ENCODE measurements at places on chromosomes 13 and 19. TPM values are rescaled to one million over a fixed set of nuclear protein-coding genes. Genes with fewer than 3 reads are reported as not detected.

DNA sequence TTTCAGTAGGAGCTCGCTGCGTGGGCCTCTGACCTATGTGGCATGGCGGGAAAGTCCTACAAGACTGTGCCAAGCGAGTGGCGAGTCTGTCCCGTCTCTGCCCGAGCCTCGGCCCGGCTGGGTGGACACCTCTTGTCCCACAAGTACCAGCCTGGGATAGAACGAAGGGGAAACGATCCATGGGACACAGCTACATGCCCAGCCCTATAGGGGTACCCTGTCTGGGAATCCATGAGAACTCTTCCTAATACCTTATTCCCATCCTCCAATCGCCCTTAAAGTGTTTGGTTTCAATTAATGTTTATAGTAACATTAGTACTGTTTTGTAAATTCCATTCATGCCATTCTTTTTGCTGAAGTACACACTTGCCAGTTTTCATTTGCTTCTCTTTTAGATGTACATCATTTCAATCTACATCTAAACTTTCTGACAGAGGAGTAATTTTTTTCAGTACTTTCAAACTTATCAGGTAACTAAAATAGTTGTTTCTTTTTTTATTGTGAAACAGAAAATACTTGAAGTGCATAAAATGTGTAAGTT, 667 bp upstream of the ZNF790 start:
- no peak for DNase-seq
- H3K27ac ChIP-seq = peak overlapping the region; percentile 58
- peaks cover 42% of the 10 kb centered on the region for H3K36me3 ChIP-seq
- H3K27me3 ChIP-seq = no peaks in the 10 kb centered on the region
- H3K4me3 ChIP-seq = no peak overlapping the region

DNA sequence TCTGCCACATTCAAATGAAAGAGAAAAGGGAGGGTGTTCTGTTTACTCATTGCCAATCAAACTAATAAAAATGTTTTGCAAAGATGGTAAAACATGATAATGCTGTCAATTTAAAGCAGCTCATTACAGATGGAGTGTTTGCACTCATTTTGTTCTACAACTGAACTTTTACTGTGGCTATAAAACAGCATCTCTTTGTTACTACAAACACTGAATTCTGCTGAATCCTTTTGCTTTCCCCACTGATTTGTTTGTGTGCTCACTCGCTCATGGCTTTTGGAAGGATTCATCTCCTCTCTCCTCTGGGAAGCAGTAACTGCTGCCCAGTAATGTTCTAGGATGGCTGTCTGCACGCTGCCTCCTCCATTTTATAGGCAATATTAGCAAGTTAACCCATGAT, 434.5 kb downstream of the PCDH9 start:
- no peak overlapping the region for H3K27ac ChIP-seq
- H3K36me3 ChIP-seq = no peaks in the 10 kb centered on the region
- H3K27me3 ChIP-seq = no peaks in the 10 kb centered on the region
- H3K4me3 ChIP-seq = no peak overlapping the region

- no peak for DNase-seq
- H3K4me3 ChIP-seq = no peak overlapping the region
- H3K27me3 ChIP-seq = peaks cover 4% of the 10 kb centered on the region
- H3K4me1 ChIP-seq = peaks cover 73% of the 10 kb centered on the region
- H3K27ac ChIP-seq = no peak overlapping the region
- H3K36me3 ChIP-seq = peaks cover 88% of the 10 kb centered on the region
Observed at GRCh38 chr13:30746791-30747190, 11.4 kb downstream of the ALOX5AP start.

DNA sequence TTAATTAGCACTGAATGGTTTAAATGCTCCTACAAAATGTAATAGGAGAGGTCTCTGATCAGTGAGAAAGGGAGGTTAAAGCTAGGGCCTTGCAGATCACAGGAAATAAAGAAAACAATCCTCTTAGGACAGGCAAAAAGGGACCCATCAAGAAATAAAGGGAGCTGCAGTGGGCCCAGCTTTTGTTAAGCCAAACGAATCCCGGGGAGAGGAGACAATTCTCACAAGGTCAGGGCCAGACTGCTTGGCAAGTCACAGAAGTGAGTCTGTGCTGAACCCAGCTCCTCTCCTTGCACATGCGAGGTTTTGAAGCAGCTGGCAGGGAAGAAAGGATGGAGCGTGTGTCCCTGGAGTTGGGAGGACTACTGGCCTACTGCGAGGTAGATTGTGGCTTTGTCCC, 285.8 kb downstream of the COG6 start:
- no peak overlapping the region for H3K27ac ChIP-seq
- DNase-seq = no peak
- peaks cover 13% of the 10 kb centered on the region for H3K4me1 ChIP-seq
- no peaks in the 10 kb centered on the region for H3K36me3 ChIP-seq
- H3K4me3 ChIP-seq = no peak overlapping the region

DNA sequence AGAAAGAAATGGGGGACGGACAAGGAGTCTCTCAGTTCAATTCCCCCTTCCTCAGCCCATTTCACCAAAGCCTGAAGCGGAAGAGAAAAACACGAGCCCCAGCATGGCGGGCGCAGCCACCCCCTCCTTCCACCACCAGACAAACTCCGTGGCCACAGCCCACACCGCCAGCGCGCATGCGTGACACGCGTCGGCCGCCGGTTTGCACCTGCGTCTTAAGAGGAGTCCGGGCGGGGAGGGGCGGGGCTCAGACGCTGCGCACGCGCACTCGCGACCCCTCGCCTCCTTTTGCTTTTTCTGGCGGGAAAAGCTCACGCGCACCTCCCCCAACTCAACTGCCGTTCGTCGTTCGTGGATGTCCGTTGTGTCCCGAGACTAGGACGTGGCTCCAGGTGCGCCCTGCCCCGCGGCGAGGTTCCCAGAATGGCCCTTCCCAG, at the start of gene KASH5:
Gene KASH5 (plus strand): TSS at position 314 of the 437 bp plus-strand sequence. CDS start 2,635 bp downstream, outside the sequence.
- DNase-seq = peak; percentile 80
- no peak within 1 kb of the TSS for H3K4me3 ChIP-seq
- peak within 1 kb of the TSS; percentile 72 for H3K27ac ChIP-seq
- no peaks in the 10 kb centered on the region for H3K36me3 ChIP-seq
- H3K27me3 ChIP-seq = peaks cover 5% of the 10 kb centered on the region

DNA sequence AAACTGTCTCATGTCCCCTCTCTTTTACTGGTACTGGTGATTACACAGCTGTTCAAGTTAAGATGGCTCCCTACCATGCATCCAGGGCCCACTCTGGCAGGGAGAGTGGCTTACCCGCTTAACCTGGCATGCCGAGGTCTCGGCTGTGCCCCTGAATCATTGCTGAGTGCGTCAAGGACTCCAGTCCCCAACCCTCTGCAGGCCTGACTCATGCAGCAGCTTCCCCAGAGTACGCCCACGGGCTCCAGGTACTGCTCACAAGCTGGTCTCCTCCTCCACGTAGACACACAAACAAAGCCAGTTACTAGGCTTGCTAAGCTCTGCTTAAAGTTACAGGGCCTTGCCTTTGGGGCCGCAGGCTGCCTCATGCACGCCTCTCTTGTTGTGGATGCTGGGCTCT, 447.4 kb downstream of the COG6 start:
- no peak overlapping the region for H3K27ac ChIP-seq
- H3K4me3 ChIP-seq = no peak overlapping the region
- peaks cover 21% of the 10 kb centered on the region for H3K4me1 ChIP-seq
- H3K27me3 ChIP-seq = no peaks in the 10 kb centered on the region
- peaks cover 14% of the 10 kb centered on the region for H3K36me3 ChIP-seq

GRCh38 chr19:58409010-58409790, 751 bp downstream of the ZNF584 start:
- H3K4me1 ChIP-seq = peaks cover 33% of the 10 kb centered on the region
- H3K27ac ChIP-seq = peak overlapping the region; percentile 68
- H3K36me3 ChIP-seq = peaks cover 15% of the 10 kb centered on the region
- no peaks in the 10 kb centered on the region for H3K27me3 ChIP-seq

DNA sequence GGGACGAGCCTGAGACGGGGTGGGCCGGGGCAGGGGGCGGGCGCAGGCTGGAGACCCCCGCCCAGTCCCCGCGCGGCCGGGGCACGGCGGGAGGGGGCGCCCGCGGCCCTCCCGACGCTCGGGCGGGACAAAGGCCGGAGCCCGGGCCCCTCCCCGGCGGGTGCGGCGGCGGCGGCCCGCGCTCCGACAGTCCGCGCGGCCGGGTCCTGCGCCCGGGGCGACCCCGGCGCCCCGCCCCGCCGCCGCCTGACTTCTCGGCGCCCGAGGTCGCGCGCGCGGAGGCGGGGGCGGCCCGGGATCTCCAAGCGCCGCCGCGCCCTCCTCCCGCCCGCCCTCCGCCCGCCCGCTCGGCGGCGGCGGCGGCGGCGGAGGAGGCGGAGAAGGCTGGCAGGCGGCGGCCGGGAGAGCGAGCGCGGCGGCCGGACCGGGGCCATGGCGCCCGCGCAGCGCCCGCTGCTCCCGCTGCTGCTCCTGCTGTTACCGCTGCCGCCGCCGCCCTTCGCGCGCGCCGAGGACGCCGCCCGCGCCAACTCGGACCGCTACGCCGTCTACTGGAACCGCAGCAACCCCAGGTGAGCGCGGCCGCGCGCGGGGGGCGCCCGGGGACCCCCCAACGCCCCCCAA, at the start of gene EFNA2:
Gene EFNA2 (plus strand): TSS at position 137 of the 624 bp plus-strand sequence. CDS start 296 bp downstream, at position 433.
- H3K27me3 ChIP-seq = peaks cover 25% of the 10 kb centered on the region
- H3K4me1 ChIP-seq = peaks cover 10% of the 10 kb centered on the region
- H3K4me3 ChIP-seq = peak within 1 kb of the TSS; percentile 36
- H3K36me3 ChIP-seq = no peaks in the 10 kb centered on the region
- no peak for DNase-seq

GRCh38 chr19:12660980-12661379, 5.6 kb downstream of the MAN2B1 start:
- H3K27ac ChIP-seq = no peak overlapping the region
- H3K4me3 ChIP-seq = no peak overlapping the region
- no peak for DNase-seq
- H3K36me3 ChIP-seq = peaks cover 57% of the 10 kb centered on the region
- H3K4me1 ChIP-seq = peaks cover 22% of the 10 kb centered on the region
- no peaks in the 10 kb centered on the region for H3K27me3 ChIP-seq

- no peak for DNase-seq
- H3K36me3 ChIP-seq = no peaks in the 10 kb centered on the region
- H3K27ac ChIP-seq = no peak overlapping the region
- H3K27me3 ChIP-seq = no peaks in the 10 kb centered on the region
Observed at GRCh38 chr19:34244611-34245299, 9.6 kb upstream of the GARRE1 start.

GRCh38 chr13:77981281-77981881, 62.8 kb upstream of the EDNRB start:
- no peak overlapping the region for H3K27ac ChIP-seq
- DNase-seq = no peak
- H3K4me1 ChIP-seq = no peaks in the 10 kb centered on the region
- H3K4me3 ChIP-seq = no peak overlapping the region

DNA sequence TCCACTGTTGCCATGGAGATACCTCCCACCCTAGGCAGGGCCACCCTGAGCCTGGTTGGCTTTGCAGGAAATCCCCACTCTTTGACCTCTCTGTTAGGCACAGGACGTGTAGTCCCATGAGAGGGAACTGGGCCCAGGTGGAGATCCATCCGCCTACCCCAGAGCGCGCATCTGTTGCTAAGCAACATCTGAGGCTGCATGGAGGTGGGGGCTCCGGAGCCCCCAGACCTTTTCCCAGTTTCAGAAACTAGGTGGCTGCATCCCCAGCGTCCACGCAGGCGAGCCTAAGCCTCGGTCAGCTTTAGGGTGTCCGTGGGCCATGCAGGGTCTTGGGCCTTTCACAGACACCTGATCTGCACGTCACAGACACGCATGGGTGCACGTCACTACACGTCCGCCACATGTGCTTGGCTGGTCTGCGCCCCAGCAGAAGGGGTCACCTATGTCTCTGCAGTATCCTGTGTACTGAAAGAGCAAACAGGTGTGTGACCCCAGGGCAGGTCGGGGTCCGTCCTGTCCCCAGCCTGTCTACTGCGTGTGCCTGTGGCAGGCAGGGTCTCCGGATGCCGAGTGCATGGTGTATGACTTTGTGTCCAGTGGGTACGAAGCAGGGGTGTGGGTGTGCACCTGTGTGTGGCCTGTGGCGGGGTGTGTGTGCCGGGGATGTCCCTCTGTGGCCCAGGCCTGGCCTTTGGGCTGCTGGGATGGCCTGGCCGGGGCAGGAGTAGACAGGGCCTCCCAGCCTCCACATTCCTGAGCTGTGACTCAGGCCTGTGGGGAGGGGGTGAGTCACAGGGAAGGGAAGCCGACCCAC, 4.1 kb upstream of the CIRBP start:
- peaks cover 2% of the 10 kb centered on the region for H3K27me3 ChIP-seq
- peak overlapping the region; percentile 51 for H3K4me3 ChIP-seq
- peaks cover 61% of the 10 kb centered on the region for H3K4me1 ChIP-seq
- peak overlapping the region; percentile 81 for H3K27ac ChIP-seq
- H3K36me3 ChIP-seq = peaks cover 18% of the 10 kb centered on the region
- DNase-seq = no peak

DNA sequence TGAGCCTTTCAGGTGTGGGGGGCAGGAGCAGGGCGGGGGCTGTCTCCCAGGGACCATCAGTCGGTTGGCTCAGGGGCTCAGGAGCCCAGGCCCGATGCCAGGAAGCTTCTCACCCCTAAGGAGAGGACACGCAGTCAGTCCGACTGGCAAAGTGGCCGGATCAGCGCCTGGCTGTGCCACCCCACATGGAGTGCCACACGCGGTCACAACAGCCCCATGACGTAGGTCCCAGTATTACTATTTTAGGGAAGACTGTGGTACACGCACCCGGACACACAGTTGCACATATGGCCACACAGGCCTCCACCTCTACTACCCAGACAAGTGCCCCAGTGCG, 29.3 kb upstream of the GRTP1 start:
- H3K4me1 ChIP-seq = peaks cover 6% of the 10 kb centered on the region
- peaks cover 2% of the 10 kb centered on the region for H3K36me3 ChIP-seq
- H3K27me3 ChIP-seq = peaks cover 8% of the 10 kb centered on the region
- DNase-seq = no peak
- H3K4me3 ChIP-seq = peak overlapping the region; percentile 84

GRCh38 chr19:50712833-50713232, 6.8 kb downstream of the SHANK1 start:
- no peak overlapping the region for H3K4me3 ChIP-seq
- H3K4me1 ChIP-seq = peaks cover 22% of the 10 kb centered on the region
- no peaks in the 10 kb centered on the region for H3K36me3 ChIP-seq
- H3K27ac ChIP-seq = peak overlapping the region; percentile 44
- H3K27me3 ChIP-seq = peaks cover 34% of the 10 kb centered on the region

Gene UGGT2
- not detected for total RNA-seq

Gene HTR2A
- total RNA-seq = not detected

Gene TJP3
- total RNA-seq = 1.3 TPM

Gene SMIM17
- total RNA-seq = 0.31 TPM

Gene IGFLR1
- total RNA-seq = 37.1 TPM

Gene FLT1
- total RNA-seq = 0.95 TPM

Gene GPR4
- total RNA-seq = not detected

Gene SKA3
- 52.5 TPM for total RNA-seq

All from activated CD8-positive, alpha-beta T cell treated with anti-CD3 and anti-CD28 coated beads, Interleukin-2, amount 10 ng/mL, durations not matched to agents 7 days and 5 days (primary cell).